Stimulated activated CD4-positive, alpha-beta T cell treated with anti-CD3 and anti-CD28 coated beads, Interleukin-4, amount 100 ng/mL, for 1 hour (primary cell): ENCODE measurements at places on chromosomes 3 and 15.

- DNase-seq: no peak
These were observed 4.9 kb downstream of the TM2D3 start for GRCh38 chr15:101647251-101647650.

GRCh38 chr15:97177151-97177577 lies 783.3 kb upstream of the ARRDC4 start:
- DNase-seq: no peak

DNA sequence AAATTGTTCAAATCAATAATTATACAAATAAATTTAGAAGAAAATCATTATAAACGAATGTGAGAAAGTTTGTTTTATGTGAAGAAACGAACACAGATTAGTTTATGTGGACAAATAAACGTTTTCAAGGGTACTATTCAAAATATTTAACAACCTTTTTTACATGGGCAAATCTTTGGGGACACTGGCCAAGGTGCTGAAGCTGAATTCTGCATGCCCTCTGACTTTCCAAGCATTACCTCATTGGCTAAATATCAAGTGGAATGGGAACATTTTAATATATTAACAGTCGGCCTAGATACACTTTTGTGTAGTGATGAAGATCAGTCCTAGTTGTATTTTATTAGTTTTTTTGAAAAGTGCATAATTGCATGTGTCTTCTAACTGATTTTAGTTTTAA lies 636.4 kb upstream of the DPPA4 start:
- DNase-seq: no peak

- no peak for DNase-seq
These were observed 23.2 kb downstream of the CHRNA3 start for GRCh38 chr15:78597583-78597982.

GRCh38 chr15:60370105-60370868 lies 27.5 kb downstream of the ANXA2 start:
- DNase-seq: no peak

DNA sequence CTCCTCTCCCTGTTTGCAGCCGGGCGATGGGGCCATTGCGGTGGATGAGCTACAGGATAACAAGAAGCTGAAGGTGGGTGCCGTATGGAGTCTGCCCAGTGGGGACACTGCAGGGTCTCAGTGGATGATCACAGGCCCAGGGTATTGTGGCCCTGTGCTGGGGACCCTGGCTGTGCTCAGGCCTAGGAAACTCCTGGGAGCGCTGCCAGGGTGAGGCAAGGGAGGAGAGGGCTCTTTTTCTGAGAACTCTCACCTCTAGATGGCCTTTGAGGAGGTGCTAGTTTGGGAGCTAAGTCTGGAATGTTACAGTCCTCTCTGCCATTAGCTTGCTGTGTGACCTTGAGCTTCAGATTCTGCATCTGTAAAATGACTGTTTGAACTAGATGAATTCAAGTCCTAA lies 16.4 kb downstream of the SLC24A1 start:
- DNase-seq: no peak

DNA sequence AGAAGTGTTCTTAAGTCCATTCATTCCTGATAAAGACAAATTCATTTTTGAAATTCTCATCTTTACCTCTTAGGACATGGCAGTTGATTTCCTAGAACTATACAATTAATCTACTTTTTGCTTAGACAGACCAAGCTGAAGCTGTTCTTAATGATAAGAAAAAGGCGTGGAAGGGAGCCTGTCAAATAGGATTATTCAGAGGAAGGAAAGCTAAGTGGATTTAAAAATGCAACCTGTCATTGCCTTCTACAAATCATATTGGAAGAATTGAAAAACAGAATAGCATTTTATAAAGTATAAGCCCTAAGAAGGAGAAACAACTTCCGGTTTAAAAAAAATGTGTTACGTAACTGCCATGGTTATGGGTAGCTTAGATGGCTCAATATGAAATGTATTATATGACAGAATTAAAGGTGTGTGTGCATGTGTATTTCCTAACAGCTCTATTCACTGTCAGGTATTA lies 81.2 kb upstream of the RAP2B start:
- no peak for DNase-seq

GRCh38 chr3:69770976-69771634 lies 31.8 kb downstream of the MITF start:
- DNase-seq: no peak

GRCh38 chr3:10383850-10384248 lies 62.9 kb upstream of the SEC13 start:
- DNase-seq: no peak

DNA sequence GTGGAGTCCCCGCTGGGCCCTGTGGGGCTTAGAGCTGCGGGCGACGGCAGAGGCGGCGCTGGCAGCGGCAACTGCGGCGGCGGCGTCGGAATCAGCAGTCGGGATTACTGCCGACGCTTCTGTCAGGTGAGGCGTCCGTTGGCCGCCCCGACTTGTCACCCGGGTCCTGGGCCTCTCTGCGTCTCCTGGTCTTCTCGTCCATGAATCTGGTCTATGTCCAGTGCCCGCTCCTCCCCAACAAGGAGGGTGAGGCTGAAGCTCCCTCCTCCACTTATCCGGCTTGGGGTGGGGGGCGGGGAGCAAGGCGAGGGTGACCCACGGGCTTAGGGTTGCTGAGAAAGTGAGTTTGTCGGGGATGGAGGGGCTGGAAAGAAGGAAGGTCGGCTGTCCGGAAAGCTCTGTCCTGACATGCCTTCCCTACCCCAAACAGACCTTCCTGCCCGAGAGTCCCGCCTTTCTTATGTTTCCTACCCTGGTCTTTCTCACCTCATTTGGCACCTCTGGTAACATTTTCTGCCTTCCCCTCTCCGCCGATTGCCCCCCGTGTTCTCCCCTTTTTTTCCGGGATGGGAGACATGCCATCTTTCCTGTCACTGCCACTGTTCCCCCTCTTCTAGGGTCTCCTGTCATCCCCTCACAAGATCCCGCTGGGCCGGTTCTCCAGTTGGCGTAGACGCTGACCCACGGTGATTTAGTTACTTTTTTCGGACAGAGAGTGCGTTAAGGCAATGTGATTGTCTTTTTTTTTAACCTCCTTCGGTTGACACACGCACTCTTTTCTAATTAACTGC lies 520 bp downstream of the ZNF654 start:
- no peak for DNase-seq

GRCh38 chr3:14812196-14812790 lies 6.5 kb upstream of the FGD5 start:
- DNase-seq: no peak

- DNase-seq: no peak
These were observed 21.1 kb downstream of the RBP2 start for GRCh38 chr3:139455206-139455605.

DNA sequence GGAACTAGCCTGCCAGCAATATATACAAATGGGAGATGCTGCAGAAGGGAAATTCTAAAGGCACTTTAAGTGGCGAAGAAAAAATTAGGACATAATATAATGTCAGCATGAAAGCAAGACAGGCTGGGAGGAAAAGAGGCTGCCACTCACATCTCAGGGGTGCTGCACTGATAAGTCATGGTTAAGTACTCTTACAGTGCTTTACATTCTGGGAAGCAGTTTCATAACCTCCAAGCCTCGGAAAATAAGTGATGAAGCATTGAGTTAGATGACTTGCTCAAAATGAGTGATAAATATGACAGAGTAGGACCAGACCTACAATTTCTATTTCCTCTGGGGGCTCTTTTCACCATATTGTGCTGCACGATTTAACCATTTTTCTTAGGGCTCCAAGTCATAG lies 109.0 kb downstream of the HERC1 start:
- no peak for DNase-seq

DNA sequence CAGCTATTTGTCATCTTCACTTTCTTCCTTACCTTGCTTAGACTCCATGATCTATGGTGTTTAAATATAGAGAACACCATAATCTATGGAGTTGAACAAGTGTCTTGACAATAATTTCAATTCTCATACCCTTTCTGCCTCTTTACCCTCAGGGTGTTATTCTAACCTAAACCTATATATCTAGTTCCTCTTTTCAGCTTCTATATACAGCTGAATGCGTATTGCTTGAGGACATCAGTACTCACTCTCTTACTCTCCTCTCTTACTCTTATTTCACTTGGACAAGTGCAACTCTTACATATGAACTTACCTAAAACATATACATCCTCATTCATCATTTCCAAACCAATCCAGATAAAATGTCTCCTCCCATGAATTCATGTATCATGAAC lies 187.1 kb downstream of the RAP2B start:
- no peak for DNase-seq

GRCh38 chr15:73414876-73415275 lies 28.1 kb upstream of the REC114 start:
- DNase-seq: no peak

DNA sequence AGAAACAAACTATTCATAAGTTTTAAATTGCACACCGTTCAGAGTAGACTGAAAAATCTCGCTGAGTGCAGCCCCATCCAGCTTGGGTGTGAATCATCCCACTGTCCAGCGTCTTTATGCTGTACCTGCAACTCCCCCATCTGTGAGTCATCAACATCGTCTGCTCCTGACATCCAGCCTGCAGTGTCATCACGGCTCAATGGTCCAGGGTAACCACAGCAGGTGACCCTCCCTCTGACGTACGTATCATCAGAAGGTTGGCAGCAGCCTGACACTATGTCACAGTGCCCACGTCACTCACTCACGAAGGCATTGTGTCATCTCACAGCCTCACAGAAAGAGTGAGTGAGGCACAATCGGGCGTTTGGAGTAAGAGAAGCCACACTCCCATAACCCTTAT lies 65.2 kb downstream of the TPRA1 start:
- no peak for DNase-seq

- DNase-seq: no peak
These were observed 133.5 kb downstream of the LRRK1 start for GRCh38 chr15:101052681-101053121.

DNA sequence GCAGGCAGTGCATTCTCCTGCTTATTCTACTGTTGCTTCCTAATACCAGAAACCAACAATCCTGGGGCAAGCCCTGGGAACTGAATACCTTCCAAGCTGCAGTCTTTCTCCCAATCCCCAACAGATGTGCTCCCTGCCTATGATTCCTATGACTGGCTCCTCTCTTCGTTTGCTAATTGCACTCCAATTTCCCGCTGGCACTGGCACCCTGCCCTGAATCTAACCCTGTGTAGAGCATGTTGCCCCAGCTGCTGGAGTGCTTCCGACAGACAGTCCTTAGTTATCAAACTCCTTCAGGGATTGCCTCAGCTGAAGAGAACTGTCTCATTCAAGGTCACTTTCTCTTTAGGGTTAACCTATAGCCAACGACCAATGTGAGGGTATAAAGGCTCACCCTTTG lies 214.1 kb downstream of the NECTIN3 start:
- no peak for DNase-seq

DNA sequence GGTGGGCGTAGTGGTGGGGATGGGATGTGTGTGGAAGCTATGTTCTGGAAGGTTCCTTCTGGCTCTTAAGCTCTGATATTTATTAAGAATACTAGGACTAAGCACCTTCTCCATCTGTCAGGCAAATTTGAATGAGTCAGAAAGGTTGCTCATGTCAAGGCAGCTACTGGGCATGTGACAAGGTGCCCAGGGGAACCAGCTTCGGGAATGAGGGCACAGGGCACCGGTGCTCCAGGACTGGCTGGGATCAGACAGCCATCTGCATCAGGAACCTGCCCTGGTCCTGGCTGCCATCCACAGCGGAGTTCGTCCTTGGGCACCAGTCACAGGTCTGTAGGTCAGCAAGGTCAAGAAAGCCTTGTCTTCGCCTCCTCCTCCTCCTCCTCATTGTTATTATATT lies 32.5 kb downstream of the CA12 start:
- DNase-seq: no peak

- DNase-seq: no peak
These were observed 9.1 kb downstream of the MRPS11 start for GRCh38 chr15:88476635-88477060.

- no peak for DNase-seq
These were observed 1037.9 kb downstream of the ROBO1 start for GRCh38 chr3:78729946-78730345.

- no peak for DNase-seq
These were observed 745.7 kb upstream of the CCDC54 start for GRCh38 chr3:106631373-106632108.

DNA sequence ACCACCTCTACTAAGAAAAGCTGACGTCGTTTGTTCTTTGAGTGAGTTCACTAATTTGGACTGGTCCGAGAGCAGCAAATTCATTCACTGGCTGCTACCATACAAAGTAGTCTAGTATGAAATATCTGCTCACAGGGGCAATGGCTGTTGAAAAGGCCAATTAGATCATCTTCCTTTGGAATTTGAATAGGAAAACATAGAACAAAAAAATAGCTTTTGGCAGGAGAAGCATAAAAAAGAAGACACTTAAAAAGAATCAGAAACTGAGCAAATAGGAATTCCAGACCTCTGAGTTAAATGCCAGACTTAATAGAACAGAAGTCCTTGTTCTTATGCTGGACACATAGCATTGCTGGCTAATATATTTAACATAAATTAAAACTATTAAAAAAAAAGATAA lies 159.3 kb downstream of the IL1RAP start:
- no peak for DNase-seq

DNA sequence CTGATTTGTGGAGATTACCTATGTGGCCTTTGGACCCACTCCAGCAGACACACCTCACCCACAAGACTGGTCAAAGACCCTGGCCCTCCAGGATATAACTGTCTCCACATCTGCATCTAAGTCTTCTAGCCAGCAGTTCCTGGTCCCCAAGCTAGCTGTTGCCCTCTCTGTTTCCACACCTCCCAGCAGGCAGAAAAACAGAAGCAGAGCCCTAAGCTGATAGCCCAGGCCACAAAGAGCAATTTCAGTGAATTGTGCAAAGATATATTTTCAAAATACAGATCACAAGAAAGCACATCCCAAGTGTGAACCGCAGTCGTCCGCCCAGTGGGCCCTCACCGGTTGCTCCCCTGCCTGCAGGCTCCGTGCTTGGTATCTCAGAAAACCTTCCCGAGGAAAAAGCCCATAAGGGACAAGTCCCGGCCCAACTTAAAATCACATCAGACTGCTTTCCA lies 2.6 kb downstream of the TNIK start:
- DNase-seq: no peak

DNA sequence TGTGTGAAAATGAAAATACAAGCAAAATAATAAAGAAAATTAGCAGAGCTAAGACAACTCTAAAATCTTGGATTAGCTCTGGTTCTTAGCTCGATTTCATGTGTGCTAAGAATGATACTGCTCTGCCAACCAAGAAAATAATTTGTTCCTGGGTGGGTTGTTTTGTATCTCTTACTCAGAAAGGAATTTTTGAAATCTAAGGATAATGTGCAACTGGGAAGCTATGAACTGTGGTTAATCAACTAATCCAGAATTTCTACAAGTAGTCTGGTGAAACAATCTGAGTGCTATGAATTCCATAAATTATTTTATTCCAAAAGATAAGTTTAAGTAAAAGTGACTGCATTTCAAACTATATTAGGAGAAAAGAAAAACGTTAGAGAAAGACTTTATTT lies 92.0 kb downstream of the TFDP2 start:
- DNase-seq: no peak

GRCh38 chr3:134816623-134817022 lies 21.6 kb downstream of the EPHB1 start:
- DNase-seq: no peak

GRCh38 chr15:76866716-76867321 lies 38.3 kb downstream of the SCAPER start:
- DNase-seq: no peak
